ENCODE measurements at places on chromosomes 2 and 18.

DNA sequence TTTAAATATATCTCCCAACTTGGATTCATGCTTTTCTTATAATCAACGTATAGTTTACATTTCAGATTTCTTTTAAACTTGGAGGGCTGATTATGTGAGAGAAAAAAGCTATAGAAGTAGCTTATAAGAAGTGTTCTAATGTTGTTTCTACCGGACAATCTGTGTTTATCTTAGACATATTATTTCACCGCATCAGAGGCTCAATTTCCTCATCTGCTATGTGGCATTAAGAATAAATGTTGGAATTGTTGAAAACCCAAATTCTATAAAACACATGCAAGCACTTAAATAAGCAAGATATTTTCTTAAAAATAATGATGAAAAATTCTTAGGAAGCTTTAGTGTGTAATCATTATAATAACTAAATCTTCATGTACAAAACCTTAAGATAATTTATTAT is 407.9 kb downstream of the HRH4 start:
- DNase-seq, result no peak

GRCh38 chr2:238504181-238504931 is 77.6 kb downstream of the ASB1 start:
- DNase-seq, result no peak

DNA sequence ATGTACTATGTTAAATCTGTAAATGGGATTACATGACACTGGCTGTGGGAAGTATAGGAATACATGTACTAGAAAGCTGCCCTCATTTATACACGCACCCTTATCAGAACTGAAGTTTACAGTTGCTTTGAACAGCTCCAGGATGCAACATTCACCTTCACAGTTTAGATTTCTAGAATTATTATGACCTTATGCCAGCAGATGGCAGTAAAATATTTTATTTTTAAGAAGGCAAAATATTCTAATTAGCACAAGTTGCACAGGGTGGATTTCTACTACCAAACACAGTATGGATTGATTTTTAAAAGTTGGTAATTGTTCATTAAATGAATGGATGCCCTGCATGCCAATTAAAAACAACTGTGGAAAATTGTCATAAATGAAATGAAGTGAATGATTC is 670.4 kb downstream of the KCNJ3 start:
- DNase-seq, result no peak

DNA sequence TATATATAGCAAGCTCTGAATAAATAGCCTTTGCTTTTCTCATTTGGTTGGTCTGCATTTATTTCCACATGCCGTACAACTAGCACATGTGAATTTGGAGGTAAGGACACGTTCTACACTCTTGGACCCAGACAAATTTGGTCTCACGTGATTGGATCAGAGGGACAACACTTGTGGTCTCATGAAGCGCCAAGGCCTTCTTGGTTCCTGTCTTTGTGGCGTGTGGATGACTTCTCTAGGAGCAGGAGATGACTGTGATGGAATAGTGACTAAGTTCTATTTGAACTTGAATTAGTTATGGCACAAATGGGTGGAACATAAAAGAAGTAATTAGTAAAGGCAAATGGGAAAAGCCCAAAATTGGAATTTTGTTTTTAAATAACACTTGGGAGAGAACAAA is 206.9 kb downstream of the BCL2 start:
- no peak for DNase-seq

DNA sequence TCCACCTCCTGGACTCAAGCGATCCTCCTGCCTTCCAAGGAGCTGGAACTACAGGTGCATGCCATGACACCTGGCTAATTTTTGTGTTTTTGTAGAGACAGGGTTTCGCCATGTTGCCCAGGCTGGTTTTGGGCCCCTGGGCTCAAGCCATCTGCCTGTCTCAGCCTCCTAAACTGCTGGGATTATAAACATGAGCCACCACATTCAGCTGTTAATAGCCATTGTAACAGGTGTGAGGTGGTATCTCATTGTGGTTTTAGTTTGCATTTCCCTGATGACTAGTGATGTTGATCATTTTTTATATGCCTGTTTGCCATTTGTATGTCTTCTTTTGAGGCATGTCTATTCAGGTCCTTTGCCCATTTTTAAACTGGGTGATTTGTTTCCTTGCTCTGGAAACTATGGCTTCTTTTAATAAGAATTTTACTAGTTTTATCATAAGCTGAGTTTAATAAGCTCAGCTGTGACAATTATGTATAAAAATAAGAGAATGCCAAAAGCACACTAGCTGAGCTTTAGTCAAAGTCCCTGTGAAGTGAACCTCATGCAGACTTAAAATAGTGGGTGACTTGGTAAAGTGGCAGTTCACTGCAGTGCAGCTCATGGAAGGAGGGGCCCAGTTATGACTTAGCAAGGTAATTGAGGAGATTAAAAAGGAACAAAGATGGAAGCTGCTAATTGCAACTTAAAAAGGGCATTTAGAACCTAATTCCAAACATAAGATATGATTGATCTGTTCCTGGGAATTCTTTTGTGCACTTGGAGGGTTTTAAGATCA is 465.1 kb downstream of the TGIF1 start:
- no peak for DNase-seq

DNA sequence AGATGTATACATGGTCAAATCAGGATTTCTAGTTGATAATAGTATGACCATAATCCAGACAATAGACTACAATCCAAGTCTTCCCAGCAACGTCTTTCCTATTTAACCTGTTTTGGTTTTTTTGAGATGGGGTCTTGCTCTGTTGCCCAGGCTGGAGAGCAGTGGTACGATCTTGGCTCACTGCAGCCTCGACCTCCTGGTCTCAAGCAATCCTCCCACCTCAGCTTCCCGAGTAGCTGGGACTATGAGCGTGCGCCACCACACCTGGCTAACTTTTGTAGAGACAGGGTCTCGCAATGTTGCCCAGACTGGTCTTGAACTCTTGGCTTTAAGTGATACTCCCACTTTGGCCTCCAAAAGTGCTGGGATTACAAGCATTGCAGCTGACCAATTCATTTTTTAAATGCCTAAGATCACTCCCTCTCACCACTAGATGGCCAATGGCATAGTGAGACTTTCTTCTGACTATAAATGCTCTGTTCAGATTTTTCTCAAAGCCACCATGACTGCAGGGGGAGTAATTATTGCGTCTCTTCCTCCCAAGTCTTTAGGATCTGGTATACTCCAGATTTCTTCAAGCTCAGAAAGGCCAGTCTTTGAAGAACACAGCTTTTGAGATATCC is 47.6 kb downstream of the HNRNPLL start:
- DNase-seq, result no peak

Measured in stimulated activated CD8-positive, alpha-beta memory T cell treated with anti-CD3 and anti-CD28 coated beads, Interleukin-4, amount 100 ng/mL, for 4 hours (primary cell).